AG09309 (cell line): ENCODE measurements at places on chromosomes 16 and 17.
A peak's percentile ranks its signal among the peaks of the same experiment; 100 is the strongest.

- DNase-seq: no peak
Observed at GRCh38 chr16:74726716-74727115, 26.1 kb upstream of the MLKL start.

GRCh38 chr16:14629612-14629918, 495 bp downstream of the PARN start:
- no peak for DNase-seq

DNA sequence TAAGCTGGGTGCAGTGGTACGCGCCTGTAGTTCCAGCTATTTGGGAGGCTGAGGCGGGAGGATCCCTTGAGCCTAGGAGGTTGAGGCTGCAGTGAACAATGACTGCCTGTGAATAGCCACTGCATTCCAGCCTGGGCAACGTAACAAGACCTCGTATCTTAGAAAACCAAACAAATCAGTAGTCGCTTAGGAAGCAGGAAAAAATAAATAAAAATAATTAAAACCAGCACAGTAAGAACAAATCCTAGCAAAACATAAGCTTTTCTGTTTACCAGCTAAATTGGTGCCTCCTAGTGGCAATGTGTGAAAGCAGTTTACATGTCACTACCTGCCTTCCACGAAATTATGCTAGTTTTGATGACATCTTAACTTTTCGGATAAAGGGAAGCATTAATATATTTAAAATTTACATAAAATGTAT, 1.3 kb downstream of the ARMC5 start:
- DNase-seq: peak; percentile 57

DNA sequence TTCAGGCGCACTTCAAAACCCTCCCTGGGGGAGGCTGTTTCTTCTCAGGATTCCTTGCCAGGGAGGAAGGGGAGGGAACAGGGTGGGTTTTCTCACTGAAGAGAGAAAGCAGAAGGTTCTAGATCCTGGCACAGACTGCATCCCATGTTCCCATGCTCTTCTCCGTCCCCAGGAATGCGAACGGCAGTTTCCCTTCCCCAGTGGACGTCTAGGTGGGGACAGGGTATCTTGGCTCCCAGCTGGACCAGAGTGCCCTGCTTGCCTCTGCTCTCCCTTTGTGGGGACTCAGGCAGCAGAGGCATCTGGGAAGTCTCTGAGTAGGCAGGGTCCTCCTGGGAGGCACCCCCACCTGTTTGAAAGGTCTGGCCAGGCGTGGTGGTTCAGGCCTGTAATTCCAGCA, 3.0 kb upstream of the TCF25 start:
- DNase-seq: no peak

DNA sequence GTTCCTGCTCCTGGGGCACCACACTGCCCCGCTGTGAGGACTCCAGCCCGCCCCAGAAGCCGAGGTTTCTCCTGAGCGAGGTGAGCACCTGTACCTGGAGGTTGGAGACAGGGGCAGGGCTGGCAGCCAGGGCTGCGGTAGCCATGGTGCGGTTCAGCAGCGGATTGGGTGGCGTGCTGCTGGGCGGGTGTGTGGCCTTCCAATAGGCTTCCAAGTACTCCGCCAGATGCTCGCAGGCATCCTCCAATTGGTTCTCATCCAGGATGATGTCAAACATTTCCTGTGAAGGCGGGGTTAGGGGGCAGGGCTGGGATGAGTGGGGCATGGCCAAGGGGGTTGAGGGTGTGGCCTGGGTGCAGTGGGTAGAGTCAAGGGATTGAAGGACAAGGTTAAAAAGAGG, 11.3 kb upstream of the ARL5C start:
- DNase-seq: no peak

- DNase-seq: no peak
Observed at GRCh38 chr17:58343131-58343530, 8.9 kb downstream of the SUPT4H1 start.

GRCh38 chr16:60815865-60816264, 1220.4 kb downstream of the CDH8 start:
- DNase-seq: no peak

DNA sequence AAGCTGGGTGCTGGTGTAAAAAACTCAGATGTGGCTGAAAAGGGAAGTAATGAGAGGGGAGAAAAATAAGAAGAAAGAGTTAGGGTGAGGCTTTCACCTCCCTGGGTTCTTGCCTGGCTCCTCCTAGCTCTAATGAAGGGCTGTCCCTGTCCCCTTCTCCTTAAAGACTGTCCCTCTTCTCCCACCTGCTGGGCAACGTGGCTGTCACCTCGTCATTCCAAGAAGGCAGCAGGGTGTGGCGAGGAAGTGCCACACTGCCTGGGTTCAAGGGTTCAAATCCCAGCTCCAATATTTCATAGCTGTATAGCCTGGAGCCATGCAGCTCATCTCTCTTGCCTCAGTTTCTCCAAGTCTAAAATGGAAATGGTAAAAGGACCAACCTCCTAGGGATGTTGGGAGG, 122.5 kb upstream of the CACNG5 start:
- no peak for DNase-seq

GRCh38 chr16:1030473-1030901, 42.1 kb upstream of the SSTR5 start:
- DNase-seq: no peak

- DNase-seq: peak; percentile 62
Observed at GRCh38 chr17:2468270-2468669, 43.4 kb downstream of the METTL16 start.

DNA sequence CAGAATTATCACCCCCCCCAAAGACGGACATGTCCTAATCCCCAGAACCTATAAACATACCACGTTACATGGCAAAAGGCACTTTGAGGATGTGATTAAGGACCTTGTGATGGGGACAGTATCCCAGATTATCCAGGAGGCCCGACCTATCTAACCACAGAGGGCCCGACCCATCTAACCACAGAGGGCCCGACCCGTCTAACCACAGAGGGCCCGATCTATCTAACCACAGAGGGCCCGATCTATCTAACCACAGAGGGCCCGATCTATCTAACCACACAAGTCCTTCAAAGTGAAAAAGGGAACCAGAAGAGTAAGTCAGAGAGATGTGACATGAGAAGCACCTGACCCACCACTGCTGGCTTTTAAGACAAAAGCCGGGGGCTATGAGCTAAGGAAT, 56.8 kb downstream of the ANKFY1 start:
- DNase-seq: no peak

DNA sequence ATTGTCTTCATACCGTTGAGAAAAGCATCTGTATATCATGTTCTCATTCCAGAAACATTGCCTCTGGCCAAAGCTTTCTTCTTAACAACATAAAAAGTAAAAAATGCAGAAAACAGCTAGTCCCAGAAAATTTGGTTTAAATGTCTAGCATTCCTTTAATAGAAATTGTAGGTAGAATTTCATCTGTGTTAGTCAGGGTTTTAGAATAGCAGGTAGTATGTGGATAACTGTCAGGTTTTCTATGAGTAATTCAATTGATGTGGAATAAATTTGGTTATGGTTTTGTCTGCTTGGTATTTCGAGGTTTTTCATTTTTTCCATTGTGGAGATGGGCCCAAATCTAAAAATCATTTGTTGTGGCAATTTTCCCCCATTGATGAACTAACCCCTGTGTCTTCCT, 616.7 kb downstream of the KCNJ2 start:
- DNase-seq: no peak

- peak; percentile 88 for DNase-seq
Observed at GRCh38 chr16:14501331-14502255, 128.5 kb downstream of the PARN start.

DNA sequence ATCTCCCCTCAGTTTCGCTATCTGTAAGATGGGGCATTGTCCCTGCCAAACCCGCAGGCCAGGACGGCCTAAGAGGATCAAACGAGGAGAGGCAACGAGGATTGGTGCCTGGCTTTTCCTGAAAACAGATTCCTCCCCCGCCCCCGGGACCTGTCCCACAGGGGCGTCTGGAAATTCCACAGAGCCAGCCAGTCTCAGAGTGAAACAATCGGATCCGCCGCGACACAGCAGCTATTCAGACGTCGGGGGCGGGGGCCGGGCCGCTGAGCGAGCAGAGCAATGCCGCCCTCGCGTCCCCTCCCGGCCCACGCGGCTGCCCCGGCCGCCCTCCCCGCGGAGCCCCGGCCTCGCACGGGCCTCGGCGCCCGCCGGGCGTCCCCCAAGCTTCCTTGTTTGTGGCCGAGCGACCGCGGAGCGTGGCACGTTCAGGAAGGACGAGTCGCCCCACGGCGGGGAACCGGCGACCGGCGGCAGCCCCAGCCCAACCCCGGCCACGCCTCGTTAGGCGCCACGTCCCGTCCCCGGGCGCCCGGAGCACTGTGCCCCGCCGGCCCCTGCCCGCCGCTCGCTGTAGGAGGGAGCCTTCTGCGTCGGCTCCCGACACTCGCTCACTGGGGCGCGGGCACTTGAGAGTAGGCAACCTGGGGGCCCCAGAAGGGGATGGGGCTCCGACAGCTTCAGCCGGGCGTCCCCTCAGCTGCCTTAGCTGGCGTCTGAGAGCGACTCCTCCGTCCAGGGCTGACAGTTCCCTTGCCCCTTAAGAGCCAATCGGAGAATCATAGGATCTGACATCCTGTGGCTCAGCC, 29.6 kb upstream of the PHOSPHO1 start:
- DNase-seq: peak; percentile 61

- DNase-seq: no peak
Observed at GRCh38 chr16:55372792-55373488, 48.9 kb downstream of the IRX6 start.

GRCh38 chr16:78436023-78436422, 336.6 kb downstream of the WWOX start:
- no peak for DNase-seq

GRCh38 chr17:59826706-59827453, 65.9 kb downstream of the TUBD1 start:
- no peak for DNase-seq

- DNase-seq: no peak
Observed at GRCh38 chr16:24539850-24540601, 660 bp downstream of the RBBP6 start.

GRCh38 chr16:75250809-75251279, 580 bp downstream of the BCAR1 start:
- no peak for DNase-seq

- no peak for DNase-seq
Observed at GRCh38 chr16:55364811-55365210, 40.8 kb downstream of the IRX6 start.

- no peak for DNase-seq
Observed at GRCh38 chr17:67476787-67477335, 99.8 kb downstream of the PITPNC1 start.

DNA sequence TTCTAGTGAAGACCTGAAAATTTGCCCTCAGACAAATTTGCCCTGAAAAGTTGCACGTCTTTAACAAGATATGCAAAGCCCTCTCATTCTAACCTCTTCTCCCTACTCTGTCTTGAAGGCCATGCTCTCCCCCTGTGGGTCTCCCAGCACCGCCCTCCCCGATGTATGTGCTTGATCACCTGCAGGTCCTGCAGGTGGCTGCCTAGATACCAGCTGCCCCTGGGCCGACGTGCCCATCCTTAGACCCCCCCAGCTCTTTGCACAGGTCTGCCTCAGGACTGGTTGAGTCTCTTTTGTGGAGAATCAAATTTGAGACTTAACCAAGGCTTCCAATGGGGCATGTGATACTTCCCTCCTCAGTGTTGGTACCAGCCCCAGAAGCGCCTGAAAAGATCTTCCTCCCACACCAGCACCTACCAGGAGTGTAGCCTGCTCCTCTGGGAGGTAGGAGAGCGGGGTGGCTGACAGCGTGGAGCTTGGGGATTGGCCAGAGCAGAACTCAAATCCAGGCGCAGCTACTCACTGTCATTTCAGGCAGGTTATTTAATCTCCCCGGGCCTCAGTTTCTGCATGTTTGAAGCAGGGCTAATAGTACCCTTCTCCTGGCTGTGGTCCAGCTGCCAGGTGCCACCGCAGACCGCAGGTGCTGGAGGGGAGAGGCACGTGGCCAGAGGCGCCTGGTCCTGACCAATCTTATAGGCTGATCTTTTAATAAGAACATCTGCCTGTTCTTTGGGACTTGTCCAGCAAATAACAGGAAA, 4.5 kb upstream of the MRPL38 start:
- DNase-seq: no peak

GRCh38 chr17:68909066-68909465, 46.1 kb downstream of the ABCA8 start:
- peak; percentile 94 for DNase-seq

DNA sequence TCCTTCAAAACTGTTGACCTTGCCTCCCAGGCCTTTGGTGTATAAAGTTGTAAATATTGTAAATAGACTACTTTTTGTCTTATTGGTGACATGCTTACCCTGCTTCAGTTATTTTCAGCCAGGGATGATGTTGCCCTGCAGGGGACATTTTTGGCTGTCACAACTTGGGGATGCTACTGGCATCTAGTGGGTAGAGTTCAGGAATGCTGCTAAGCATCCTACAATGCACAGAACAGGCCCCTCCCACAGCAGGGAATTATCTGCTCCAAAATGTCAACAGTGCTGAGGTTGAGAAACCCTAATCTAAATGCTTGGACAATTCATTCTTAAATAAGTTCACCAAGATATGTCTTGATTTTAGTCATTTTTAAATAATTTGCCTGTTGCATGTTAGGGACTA, 459.8 kb downstream of the PMP22 start:
- no peak for DNase-seq

GRCh38 chr16:19384656-19385055, 33.0 kb upstream of the TMC5 start:
- DNase-seq: no peak

GRCh38 chr17:37045351-37045922, 96.7 kb downstream of the AATF start:
- DNase-seq: no peak

GRCh38 chr16:57739756-57740422, 4.3 kb downstream of the KATNB1 start:
- no peak for DNase-seq

GRCh38 chr17:45322168-45322567, 5.3 kb upstream of the MAP3K14 start:
- DNase-seq: no peak

GRCh38 chr17:411421-412120, 59.0 kb upstream of the RPH3AL start:
- no peak for DNase-seq

DNA sequence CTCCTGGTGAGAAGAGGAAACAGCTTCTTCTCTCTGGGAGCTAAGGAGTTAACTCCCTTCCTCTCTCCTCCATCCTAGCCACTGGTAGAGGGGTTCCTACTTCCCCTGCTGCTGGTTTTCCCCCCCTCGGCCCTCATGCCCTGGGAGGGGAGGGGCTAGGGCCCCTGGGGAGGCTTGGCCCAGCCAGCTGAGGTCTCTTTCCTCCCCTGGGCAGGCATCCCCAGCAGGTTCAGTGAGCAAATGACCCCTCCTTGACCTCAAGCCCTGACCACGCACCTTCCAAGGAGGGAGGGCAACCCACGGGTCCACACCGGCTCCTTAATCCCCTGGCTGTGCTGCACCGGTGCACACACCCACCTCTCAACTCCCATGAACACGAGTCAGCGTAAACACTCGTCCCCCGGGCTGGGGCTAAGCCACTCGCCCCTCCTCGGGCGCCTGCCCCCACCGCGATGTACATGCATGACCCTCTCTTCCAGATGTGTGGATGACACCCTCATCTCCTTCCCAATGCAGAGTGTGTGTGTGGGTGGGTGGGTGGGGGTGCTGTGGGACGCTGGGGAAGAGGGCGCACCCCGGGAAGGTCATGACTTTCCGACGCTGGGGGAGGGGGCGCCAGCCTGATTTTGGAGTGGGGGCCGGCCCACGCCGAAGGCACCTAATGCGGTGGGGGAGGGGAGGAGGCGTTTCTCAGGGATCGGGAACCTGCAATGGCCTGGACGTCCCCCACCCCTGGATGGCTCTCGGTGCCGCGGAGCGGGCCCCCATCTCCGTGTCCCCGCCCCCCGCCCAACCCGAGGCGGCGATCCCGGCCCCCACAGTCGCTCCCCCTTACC, 33.7 kb downstream of the SRCIN1 start:
- no peak for DNase-seq

- peak; percentile 28 for DNase-seq
Observed at GRCh38 chr16:87740441-87740840, 25.3 kb downstream of the KLHDC4 start.

GRCh38 chr17:43308999-43309398, 75.2 kb upstream of the RNU2-1 start:
- DNase-seq: no peak
